ENCODE measurements at places on chromosomes 5 and 9.

DNA sequence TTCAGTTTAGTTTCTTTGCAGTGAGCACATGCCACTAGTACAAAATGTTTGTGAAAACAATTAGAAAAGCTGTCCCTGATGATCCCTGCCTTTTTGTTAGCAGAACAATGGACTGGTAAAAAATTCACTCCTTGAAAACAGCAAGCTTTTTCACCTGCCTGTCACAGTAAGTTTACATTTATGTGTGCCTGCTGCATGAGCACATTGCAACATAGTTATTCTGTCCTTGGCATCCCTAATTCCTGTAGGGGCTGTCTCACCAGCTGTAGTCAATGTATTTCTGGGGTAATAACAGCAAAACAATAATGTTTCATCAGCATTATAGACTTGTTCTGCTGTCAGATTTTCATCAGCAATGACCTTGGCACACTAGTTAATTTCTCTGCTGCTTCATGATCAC, 11.6 kb upstream of the ZNF367 start:
- DNase-seq = no peak

DNA sequence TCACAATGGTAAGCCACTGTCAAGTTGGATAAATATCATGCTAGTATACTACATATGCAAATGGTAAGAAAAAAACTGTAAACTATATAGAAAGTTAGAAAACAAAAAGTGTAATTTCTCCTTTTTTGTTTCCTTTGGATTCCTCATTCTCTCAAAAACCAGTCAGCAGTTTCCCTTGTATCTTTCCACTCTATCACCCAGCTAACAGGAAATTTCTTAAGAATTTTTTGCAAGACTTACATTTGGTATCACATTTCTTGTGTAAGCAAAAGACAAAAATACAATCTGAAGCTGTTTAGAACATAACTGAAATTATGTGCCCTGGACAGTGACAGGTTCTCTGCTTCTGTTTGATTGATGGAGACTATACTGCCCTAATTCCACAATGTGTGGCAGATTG, 25.2 kb upstream of the MSH3 start:
- DNase-seq = no peak

GRCh38 chr5:57696389-57696769, 213.8 kb upstream of the ACTBL2 start:
- no peak for DNase-seq

- no peak for DNase-seq
Observed at GRCh38 chr9:109771087-109771486, 8.9 kb upstream of the PALM2AKAP2 start.

DNA sequence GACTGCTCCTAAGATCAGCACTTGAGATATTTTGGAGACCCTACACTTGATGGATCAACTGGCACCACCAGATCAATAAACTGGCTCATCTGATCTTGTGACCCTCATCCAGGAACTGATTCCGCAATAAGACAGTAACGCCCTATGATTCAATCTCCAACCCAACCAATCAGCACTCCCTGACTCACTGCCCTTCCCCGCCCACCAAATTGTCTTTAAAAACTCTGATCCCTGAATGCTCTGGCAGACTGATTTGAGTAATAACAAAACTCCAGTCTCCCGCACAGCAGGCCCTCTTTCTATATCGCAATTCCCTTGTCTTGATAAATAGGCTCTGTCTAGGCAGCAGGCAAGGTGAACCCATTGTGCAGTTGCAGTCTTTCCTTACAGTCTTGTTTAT, 677.0 kb downstream of the LRRC70 start:
- no peak for DNase-seq

DNA sequence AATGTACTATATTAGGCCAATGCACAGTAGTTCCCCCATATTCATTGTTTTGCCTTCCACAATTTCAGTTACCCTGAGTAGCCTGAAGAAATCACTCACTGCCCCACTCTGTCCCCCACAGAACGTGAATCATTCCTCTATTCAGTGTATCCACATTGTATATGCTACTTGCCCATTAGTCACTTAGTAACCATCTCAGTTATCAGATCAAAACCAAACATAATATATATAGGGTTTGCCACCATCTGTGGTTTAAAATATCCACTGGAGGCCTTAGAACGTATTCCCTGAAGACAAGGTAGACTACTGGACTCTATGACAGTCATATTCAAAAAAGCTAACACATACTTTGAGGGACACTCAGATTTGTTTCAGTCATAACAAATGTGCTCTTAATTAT, 465.7 kb upstream of the RGMB start:
- DNase-seq = no peak

DNA sequence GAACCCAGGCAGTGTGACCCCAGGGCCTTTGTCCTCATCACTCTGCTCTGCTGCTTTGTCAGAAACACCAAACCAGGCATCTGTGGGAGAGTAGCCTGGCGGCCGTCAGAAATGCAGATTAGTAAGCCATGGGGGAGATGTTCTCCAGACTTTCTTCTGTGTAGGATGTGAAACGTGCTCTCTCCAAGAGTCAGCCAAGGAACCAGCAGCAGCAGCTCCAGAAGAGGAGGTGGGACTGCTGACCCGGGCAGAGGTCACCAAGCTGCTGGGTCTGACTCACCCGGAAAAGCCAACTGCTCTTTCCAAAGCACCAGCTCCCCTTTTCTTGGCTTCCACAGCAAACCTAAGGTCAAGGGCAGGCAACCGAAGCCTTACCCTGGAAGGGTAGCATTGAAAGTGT, 14.4 kb upstream of the ABLIM3 start:
- no peak for DNase-seq

DNA sequence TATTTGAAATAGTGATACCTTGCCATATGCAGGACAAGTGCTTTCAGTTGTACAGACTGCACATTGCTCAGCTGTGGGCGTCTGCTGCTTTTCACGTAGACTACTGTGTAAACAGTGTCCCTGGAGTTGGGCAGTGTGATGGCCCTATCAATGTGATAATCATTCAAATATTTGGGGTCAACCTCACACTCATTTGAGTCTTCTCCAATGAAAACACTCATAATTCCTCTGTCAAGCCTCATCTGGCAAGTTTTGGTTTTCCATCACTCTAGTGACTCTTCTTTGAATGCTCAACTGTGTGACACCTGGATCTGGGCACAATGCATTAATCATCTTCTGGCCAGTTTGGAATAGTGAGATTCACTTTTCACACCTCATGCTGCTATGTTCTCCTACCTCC, 64.4 kb downstream of the UGCG start:
- no peak for DNase-seq

GRCh38 chr9:18253950-18254349, 220.0 kb upstream of the ADAMTSL1 start:
- peak; percentile 20 for DNase-seq

DNA sequence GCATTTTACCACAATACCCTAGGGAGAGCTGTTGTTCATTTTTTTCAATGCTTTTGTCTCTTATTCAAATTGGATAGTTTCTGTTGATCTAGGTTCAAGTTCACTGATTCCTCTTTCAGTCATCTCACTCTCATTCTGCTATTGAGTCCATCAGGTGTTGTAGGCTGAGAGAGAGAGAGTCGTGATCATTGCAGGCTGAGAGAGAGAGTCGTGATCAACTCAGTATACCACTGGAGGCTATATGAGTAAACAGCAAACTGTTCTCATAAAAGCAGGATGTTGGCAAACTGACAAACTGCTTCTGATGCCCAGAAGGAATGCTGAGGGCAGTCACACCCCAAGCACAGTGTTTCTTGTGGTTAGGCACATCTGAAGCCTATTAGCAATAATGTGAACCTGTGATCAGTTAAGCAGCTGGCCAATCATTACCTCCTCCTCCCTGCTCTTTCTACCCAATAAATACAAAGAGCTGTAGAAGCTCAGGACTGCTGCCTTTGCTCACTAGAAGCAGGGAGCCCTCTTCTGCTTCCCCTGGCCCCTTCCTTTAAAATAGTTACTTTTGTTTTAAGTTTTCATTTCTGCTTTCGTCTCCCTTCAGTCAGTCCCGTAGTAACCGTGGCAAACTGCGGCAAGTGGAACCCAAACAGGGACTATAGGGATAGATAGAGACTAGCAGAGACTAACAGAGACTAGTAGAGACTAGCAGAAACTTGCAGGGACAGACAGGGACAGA, 476.1 kb upstream of the ACO1 start:
- DNase-seq = peak; percentile 68

DNA sequence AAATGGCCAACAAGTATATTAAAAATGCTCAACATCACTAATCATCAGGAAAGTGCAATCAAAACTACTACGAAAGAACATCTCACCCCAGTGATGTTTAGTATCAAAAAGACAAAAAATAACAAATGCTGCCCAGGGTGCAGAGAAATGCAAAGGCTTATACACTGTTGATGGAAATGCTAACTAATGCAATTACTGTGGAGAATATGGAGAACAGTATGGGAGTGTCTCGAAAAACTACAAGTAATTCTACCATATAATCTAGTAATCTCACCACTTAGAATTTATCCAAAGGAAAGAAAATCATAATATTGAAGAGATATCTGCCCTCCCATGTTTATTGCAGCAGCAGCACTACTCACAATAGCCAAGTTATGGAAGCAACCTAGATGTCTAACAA, 246.5 kb upstream of the VLDLR start:
- no peak for DNase-seq

DNA sequence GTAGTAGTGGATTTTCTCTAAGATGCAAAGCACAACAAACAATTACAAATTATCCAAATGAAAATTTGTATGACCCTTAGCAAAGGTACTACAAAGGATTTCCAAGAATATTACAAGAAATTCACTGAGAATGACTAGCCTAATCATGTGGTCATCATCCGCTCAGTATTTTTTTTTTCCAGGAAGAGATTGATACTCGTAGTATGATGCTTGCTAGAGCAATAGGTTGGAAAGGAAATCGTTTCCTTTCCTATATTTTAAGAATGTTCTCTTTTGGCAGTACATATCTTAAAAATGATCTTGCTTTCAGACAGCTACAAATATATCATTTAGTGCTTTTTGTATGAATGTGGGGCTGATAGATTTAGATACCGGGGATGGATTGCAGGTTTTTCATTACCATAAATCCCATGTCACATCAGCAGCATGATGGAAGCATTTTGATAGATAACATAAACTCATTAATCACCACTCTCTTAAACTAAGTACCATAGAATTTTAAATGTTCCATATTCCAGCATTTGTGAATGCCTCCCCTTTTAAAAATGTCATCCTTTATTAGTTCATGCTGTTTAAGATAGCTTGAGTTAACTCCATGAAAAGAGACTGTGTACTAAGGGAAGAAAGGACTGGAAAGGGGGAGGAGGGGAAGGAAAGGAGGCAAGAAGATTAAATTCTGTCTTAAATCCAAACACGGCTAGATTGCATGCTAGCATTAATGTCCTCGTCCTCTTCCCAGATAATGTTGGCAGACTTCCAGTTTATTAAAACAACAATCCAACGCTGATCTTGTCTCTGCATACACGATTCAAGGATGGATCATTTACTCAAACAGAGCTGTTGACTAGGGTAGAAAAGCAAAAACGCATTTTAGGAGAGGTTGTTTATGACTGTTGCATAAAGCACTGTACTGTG, 311.7 kb upstream of the ZNF608 start:
- DNase-seq = no peak

GRCh38 chr5:9020996-9021395, 524.9 kb downstream of the SEMA5A start:
- DNase-seq = no peak

DNA sequence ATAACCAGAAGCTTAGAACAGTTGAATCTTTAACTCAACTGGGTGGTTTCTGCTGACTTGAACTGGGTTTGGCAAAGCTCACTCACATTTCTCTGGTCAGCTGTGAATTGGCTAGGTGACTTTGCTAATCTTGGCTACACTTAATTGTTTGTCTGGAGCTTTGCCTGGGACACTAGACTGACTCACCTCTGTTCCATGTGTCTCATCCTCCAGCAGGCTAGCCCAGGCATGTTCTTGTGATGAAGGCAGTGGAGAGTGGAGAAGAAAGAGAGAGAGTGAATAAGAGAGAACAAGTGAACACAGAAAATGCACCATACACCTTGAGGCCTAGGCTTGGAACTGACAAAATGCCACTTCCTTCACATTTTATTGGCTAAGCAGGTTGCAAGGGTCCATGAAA, 32.6 kb downstream of the SPATA31D1 start:
- peak; percentile 82 for DNase-seq

DNA sequence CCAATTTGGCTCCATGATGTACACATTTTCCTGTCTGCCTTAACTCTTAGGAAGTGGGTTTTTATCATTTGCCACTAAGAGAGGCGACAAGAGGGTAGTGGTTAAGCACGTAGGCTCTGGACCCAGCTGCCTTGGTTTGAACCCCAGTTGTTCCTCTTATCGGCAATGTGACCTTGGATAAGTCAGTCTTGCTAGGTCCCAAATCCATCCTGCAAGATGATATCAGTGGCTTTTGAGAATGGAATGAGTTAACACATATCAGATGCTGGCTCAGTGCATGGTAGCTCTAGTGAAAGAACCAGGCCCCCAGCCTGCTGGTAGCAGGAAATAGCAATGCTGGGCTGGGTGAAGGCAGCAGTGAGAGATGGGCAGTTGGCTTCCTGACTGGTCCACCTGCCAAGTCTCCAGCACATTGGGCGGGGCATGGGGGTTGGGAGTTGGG, 72.5 kb downstream of the STK10 start:
- DNase-seq = no peak

DNA sequence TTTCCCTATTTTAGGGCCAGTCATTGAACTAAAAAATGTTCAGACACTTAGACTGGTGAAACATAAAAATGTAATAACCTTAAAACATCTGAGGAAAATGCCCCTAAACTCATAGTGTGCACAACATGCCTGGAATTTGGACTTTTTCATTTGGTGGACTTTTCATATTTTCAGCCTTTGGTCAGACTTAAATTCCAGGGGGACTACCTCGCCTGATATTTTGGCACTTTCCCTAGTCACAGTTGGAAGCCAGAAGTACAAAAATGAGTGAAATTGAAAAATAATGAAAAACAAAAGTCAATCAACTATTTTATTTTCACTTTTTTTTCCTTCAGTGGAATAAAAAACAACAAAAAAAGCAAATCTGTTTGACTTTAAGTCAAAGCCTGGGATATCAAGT, 256.2 kb downstream of the ACTL7B start:
- DNase-seq = no peak

DNA sequence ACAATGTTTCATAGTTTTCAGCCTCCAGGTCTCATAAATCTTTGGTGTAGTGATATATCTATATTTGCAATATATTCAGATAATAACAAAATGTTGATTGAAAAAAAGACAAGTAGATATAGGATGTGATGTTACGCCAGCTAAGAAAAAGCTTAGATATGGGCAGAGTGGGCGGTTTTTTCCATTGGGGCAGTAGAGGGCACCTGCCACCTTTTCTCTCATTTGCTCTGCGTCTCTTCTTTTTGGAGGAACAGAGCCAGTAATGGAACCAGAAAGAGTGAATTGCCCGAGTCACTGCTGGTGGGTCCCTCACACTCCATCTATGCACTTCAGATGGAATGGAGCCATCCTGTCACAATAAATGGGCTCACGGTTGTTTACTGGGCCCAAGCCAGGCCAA, 62.1 kb upstream of the FANCC start:
- DNase-seq = no peak

GRCh38 chr5:82601077-82601476, 322.9 kb upstream of the RPS23 start:
- DNase-seq = no peak

GRCh38 chr5:27708534-27708933, 670.1 kb upstream of the CDH9 start:
- DNase-seq = no peak

All from LoVo (cell line).